HS-27A (cell line): ENCODE measurements at places on chromosomes 1 and 21.

GRCh38 chr1:29703596-29704370 is 467.5 kb downstream of the PTPRU start:
- DNase-seq, result no peak

GRCh38 chr1:215243345-215244054 is 161.0 kb downstream of the KCNK2 start:
- DNase-seq, result no peak

DNA sequence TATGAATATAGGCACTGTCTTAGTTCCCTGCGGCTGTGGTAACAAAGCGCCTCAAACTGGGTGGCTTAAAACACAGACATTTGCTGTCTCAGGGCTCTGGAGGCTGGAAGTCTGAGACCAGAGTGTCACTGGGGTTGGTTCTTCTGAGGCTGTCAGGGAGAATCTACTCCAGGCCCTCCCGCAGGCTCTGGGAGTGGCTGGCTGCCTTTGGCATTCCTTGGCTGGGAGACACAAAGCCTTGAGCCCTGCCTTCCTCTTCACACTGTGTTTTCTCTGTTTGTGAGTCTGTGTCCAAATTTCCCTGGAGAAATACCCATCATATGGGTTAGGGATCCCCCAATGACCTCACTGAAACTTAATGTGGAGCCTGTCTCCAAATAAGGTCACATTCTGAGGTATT is 38.5 kb downstream of the B3GALT5 start:
- DNase-seq, result no peak

DNA sequence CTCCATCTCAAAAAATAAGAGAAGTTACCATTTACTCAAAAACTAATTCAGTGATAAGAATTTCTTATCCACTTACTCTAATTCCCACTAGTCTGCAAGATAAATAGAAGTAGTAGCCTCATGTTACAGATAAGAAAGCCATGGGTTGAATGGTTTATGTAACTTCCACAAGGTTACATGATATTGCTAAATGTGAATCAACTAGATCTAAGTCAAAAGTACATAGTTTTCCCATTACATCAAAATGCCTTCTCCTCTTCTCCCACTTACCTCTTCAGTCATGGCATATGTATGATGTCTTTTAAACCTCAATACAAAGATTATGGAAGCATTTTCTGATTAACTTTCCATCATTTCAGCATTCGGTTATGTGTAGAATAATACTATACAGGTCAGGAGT is 108.5 kb downstream of the ASH1L start:
- DNase-seq, result no peak
